GM20000 (cell line): ENCODE measurements at places on chromosomes 7 and 10.

DNA sequence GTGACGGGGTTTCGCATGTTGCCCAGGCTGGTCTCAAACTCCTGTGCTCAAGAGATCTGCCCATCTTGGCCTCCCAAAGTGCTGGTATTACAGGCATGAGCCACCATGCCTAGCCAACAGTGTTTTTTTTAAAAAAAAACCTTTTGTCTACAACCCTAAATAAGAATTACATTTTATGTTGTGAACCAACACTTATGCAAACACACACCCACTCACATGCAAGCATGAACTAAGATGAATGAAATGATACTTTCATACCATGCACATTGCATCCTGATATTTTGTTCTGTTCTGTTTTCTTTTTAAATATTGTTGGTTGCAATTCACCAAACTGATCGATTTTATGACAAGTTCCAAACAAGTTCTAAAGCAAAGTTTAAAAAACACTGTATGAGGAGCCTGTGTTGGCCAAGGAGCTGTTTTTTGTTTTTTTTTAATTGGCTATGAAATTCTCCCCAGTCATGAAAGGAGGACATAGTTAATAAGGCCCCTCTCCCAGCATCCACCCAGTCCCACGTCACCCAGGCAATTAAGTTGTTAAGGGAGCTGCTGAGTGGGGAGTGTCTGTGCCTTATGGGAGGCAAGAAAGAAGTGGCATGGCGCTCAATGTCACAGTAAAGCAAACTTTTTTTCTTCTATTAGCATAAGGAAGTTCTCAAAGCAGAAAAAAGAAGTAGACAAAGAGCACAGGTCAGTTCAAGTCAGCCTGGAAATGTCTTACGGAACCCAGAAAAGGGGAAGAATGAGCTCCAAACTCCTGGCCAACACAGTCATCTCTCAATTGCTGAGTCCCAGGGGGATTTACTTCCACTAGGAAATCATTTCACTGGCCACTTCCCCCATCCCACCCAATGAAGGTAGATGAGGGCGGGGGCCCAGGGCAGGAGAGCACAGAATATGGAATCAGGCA, 50.1 kb downstream of the NOD1 start:
- no peak for DNase-seq

- DNase-seq: no peak
These were observed 7.6 kb upstream of the TMEM248 start for GRCh38 chr7:66913118-66914037.

DNA sequence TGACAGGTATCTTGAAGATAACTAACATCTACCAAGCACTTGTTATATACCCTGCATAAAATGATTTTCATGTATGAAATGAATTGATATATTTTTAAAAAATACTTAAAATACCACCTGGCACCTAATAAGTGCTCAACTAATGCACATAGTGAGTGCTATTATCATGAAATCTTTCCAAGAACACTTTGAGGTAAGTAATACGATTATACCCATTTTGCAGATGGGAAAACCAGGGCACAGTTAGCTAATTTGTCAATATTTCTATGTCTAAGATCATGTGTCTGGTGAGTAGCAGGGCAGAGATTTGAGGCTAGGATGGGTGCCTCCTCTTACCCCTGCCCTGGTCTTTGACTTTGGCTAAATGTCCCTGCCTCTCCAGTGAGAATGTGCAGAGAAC, 6.1 kb downstream of the DMBT1 start:
- no peak for DNase-seq

DNA sequence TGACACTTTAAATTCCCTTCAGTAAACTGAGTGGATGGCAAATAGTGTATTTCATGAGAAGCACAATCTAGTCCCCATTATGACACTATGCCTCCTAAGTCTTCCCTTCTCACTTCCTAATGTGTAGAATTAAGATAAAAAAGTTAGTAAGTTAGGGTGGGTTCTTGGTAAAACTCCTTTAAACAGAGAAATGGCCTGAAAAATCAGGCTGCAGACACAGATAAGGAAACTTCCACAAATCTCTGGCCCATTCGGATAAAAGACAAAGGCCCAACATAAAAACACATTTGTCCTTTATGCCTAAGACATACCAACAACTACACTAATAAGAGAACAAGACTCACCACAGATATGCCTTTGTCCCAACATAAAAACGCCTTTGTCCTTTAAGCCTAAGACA, 21.5 kb downstream of the AKR1C8 start:
- DNase-seq: no peak

GRCh38 chr7:15780271-15780670, 93.8 kb upstream of the MEOX2 start:
- no peak for DNase-seq

DNA sequence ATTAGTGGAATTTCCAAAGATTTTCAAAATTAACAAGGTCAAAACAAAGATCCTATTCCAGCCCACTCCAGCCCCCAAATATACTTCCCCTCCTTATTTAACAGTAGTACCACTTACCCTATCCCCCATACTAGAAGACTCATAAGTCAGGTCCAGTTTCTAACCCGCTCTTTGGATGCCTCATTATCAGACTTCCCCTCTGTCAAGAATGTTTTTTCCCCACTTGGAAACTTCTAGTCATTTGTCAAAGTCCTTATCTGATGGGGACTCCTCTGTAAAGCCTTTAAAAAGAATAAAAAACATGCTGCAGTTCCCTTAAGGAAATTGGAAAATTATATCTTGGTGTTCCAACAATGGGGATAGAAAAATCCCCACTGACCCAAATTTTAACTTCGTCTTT, 70.1 kb downstream of the IMMP2L start:
- no peak for DNase-seq
